Memory B cell (primary cell): ENCODE measurements at places on chromosomes 7 and 10.

GRCh38 chr10:131955591-131956340 is 26.0 kb downstream of the BNIP3 start:
- H3K36me3 ChIP-seq = peaks cover 44% of the 10 kb centered on the region
- no peak overlapping the region for H3K4me3 ChIP-seq
- DNase-seq = no peak

DNA sequence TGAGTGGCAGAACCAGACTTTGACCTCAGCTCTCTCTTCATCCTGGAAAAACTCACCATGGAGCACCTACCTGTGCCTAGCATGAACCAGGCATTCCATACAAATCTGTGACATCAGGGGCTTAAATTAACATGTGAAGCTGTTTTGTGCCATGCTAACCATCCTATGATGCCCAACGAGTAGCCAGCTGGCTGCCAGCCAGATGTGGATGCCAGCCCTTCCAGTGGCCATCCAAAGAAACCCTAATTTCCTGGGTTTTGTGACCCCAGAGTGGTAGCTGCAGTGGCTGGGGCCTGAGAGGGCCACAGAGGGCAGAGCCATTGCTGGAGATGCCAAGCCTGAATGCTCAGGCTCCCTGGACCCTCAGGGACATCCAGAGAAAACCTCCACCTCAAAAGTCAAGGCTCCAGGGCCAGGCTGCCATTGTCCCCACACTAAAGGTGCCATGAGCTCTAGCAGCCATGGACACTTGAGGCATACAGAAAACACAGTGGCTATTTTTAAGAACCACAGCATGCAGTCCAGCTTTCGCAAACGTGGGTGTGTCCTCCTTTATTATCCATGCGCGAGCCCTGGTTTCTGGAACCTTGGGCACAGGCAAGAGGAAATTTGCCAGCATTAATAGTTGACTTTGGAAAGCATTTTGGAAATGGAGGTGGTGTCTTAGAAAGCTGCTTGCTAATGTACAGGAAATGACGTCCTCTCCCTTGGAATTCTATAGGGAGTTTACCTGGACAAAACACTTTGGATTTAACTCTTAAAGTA is 6.0 kb downstream of the CPXM2 start:
- no peaks in the 10 kb centered on the region for H3K4me1 ChIP-seq
- DNase-seq = no peak
- H3K27ac ChIP-seq = no peak overlapping the region

DNA sequence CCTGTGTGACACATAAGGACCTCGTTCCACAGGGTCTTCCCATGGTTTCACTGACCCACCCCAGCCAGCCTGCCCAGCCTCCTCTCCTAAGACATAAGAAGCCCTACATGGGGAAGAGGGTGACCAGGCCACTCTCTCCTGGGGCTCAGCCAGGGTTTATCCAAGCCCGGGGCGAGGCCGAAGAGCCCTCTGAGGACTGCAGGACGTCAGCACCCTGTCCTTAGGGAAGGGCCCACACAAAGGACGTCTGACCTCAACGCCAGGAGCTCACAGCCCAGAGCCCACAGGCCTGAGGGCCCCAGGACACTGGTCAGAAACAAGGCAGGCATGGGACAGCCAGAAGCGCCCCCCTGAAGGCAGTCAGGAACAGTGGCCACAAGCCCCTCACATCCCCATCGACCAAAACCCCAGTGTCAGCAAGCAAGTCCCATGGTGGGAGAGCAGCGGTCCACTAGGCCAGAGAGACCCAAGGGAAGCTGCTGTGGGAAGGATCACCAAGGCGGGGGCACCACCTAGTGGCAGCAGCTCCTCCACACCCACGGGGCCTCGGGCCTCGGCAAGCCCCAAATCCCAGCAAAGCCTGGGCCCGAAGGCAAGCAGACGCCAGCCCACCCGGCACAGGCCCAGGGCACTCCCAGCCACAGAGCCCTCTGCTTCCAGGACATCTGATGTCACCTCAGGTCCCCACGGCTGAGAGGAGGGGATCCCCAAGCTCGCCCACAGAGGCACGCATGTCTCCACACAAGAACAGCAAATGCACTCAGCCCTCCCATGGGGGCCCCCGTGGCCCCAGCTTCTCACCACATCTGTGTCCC is 23.4 kb downstream of the MAD1L1 start:
- peak; percentile 68 for DNase-seq
- peaks cover 11% of the 10 kb centered on the region for H3K4me1 ChIP-seq
- peak overlapping the region; percentile 81 for H3K27ac ChIP-seq
- no peaks in the 10 kb centered on the region for H3K27me3 ChIP-seq

DNA sequence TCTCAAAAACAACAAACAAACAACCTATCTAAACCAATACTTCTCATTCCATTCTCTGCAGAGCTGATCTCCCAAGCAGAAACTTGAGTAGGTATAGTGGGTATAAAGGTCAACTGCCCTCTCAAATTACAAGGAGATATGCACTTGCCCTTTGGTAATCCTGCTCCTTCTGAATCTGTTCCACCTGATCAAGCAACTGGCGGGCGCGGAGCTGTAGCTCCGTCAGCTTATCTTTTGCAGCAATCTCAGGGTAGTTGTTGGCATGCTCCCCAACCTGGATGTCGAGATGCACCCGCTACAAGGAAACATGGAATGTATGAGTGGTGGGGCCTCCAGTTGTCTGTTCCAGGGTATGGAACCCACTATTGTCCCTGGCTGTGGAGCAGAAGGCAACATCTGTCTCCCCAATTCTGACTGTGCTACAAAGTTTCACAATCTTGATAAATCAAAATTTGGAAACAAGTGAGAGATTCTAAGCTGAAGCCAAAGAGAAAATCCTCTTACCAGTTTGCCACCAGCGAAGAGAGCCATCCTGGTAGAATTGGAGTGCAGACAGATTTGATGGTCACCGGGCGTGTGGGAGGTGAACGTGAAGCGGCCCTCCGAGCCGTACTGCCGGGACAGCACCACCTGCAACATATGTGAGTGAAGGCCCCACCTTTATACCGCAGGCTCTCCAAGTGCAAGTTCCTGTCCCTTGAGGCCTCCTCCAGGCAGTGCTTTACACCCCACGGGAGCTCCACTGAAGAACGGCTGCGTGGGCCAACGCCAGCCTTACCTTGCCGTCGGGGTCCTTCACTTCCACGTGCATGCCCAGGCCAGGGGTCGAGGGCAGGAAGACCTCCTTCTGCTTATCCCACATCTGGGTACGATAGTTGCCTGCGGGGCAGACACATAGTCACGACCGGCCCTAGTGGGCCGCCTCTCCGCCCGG is 819 bp downstream of the TMED4 start:
- peak overlapping the region; percentile 97 for H3K27ac ChIP-seq
- H3K36me3 ChIP-seq = peaks cover 13% of the 10 kb centered on the region
- H3K4me1 ChIP-seq = peaks cover 12% of the 10 kb centered on the region
- DNase-seq = no peak

DNA sequence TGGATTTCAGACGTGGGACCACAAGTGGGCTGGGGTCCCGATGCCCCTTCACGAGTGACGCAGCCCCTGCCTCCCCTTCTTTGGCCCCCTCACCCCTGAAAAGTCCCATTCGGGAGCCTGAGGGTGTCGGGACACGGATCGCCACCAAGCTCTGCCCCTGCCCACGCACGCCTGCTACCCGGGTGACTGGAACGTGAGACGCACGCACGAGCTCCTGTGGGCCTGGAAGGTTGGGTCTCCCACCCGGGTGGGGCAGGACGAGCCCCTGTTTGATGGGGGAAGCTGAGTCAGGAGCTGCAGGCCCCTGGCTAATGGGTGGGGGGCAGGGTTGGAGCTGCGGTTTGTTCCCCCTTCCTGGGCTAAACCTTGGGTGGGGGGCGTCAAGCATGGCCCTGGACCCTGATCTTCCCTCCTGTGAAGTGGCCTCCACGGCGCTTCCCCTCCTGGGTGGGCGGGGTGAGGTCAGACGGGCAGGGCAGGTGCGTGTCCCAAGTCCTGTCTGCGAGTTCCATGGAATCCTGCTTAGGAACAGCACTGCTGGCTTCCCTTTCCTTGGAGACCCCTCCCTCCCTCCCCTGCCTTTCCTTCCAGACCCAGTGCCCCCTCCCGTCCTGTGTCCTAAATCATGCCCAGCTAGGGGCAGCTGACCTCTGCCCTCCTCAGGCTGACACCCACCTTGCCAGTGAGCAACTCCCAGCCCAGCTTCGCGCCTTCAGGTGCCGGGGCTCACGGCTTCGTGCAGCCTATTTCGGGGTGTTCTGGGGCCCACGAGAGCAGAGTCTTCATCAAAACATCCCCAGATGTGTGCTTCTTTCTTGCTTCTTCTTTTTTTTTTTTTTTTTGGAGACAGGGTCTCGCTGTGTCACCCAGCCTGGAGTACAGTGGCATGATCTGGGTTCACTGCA is 5.3 kb upstream of the TMEM184A start:
- H3K36me3 ChIP-seq = peaks cover 5% of the 10 kb centered on the region
- no peak overlapping the region for H3K27ac ChIP-seq
- H3K27me3 ChIP-seq = peaks cover 7% of the 10 kb centered on the region
- H3K4me1 ChIP-seq = peaks cover under 1% of the 10 kb centered on the region
- H3K4me3 ChIP-seq = no peak overlapping the region
- no peak for DNase-seq

- no peak for DNase-seq
- H3K27ac ChIP-seq = no peak overlapping the region
- H3K27me3 ChIP-seq = peaks cover 2% of the 10 kb centered on the region
- H3K4me1 ChIP-seq = no peaks in the 10 kb centered on the region
- no peak overlapping the region for H3K4me3 ChIP-seq
These were observed 13.7 kb upstream of the GFRA1 start for GRCh38 chr10:116286626-116287200.

DNA sequence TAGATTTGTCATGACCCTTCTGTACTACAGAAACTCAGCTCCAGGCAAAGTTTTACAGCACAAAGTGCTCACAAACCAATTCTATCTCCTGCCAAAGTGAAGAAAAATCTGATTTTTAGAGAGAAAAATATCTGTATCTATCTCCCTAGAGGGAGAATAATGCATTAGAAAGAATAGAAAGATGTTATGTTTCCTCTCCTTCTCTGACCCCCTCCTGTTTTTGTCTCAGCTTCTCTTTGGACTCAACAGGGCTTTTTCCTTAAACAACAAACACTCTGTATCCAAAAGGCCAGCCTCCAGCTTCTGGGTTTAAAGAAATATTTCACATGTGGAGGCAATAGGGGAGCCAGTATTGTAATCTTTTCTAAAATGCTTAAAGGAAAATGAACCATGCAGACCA is 627.4 kb downstream of the REEP3 start:
- no peak for DNase-seq
- no peak overlapping the region for H3K4me3 ChIP-seq
- H3K4me1 ChIP-seq = no peaks in the 10 kb centered on the region
- H3K27ac ChIP-seq = no peak overlapping the region
- H3K27me3 ChIP-seq = peaks cover 1% of the 10 kb centered on the region

- no peaks in the 10 kb centered on the region for H3K27me3 ChIP-seq
- no peaks in the 10 kb centered on the region for H3K4me1 ChIP-seq
- peaks cover 15% of the 10 kb centered on the region for H3K36me3 ChIP-seq
- no peak for DNase-seq
- H3K4me3 ChIP-seq = no peak overlapping the region
These were observed 20.0 kb downstream of the CUBN start for GRCh38 chr10:17109475-17110207.

- DNase-seq = no peak
- no peak overlapping the region for H3K4me3 ChIP-seq
- peaks cover 2% of the 10 kb centered on the region for H3K4me1 ChIP-seq
- no peak overlapping the region for H3K27ac ChIP-seq
- peaks cover 2% of the 10 kb centered on the region for H3K36me3 ChIP-seq
- H3K27me3 ChIP-seq = no peaks in the 10 kb centered on the region
These were observed 37.9 kb downstream of the ZC3HC1 start for GRCh38 chr7:130013241-130013640.

DNA sequence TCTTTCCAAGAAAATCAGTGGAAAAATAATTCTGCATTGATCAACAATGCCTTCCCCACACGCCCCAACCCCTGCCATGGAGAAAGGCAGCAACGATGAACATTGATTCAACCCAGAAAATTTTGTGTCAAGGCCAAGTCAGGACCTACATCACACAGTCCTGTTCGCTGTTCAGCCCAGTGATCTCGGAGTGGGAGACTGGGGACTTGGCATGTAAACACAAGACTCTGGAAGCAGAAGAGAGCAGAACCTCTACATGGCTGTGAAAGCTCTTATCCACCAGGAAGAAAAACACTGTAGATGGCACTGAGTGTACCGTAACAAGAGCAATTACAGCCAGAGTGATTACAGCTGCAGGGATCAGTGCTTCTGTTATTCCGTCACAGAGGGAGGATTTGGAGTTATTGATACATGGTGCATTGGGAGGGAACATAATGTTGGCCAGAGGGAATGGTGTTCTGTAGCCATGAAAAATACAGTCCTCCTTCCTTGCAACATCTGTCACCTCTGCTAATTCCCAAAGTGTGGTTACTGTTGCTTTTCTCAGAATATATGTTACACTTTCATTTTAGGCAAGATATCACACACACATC is 136.6 kb downstream of the IQUB start:
- no peaks in the 10 kb centered on the region for H3K4me1 ChIP-seq
- no peak overlapping the region for H3K27ac ChIP-seq
- H3K4me3 ChIP-seq = no peak overlapping the region
- H3K27me3 ChIP-seq = no peaks in the 10 kb centered on the region
- no peak for DNase-seq

- peaks cover 8% of the 10 kb centered on the region for H3K27me3 ChIP-seq
- H3K4me1 ChIP-seq = peaks cover 2% of the 10 kb centered on the region
- DNase-seq = no peak
- no peaks in the 10 kb centered on the region for H3K36me3 ChIP-seq
These were observed 181.3 kb downstream of the SDK1 start for GRCh38 chr7:3482147-3482921.

GRCh38 chr7:110964775-110965174 is 126.2 kb upstream of the LRRN3 start:
- DNase-seq = no peak
- H3K36me3 ChIP-seq = peaks cover 2% of the 10 kb centered on the region
- no peak overlapping the region for H3K27ac ChIP-seq
- H3K4me1 ChIP-seq = no peaks in the 10 kb centered on the region
- H3K27me3 ChIP-seq = no peaks in the 10 kb centered on the region

DNA sequence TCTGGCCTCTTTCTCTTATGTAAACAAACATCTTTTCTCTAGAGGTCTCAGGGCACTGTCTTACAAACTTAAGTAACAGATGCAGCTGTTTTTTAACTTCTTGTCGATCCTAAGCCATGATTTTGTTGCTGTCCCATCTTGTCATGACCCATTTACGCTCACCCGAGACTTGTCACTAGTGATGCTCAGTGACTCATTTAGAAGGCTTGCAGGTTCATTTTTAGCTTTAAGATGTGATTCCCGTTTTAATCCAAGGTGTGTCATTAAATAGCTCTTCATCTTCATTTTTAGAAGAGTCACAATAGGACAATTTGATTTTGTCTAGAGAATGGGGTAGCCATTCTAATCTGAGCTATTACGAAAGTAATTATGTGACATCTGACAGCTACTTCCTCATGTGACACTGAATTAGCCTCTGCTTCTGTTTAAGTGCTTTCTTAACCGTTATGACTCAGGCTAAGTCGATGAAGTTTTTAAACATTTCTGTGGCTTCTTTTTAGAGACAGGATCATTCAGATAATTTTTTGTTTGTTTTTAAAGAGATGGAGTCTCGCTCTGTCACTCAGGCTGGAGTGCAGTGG is 42.7 kb downstream of the SPDYE5 start:
- peaks cover 4% of the 10 kb centered on the region for H3K4me1 ChIP-seq
- H3K4me3 ChIP-seq = peak overlapping the region; percentile 33
- no peak for DNase-seq
